Fibroblast of skin of back (primary cell): ENCODE measurements at places on chromosomes 2 and 18.
A peak's percentile ranks its signal among the peaks of the same experiment; 100 is the strongest.

DNA sequence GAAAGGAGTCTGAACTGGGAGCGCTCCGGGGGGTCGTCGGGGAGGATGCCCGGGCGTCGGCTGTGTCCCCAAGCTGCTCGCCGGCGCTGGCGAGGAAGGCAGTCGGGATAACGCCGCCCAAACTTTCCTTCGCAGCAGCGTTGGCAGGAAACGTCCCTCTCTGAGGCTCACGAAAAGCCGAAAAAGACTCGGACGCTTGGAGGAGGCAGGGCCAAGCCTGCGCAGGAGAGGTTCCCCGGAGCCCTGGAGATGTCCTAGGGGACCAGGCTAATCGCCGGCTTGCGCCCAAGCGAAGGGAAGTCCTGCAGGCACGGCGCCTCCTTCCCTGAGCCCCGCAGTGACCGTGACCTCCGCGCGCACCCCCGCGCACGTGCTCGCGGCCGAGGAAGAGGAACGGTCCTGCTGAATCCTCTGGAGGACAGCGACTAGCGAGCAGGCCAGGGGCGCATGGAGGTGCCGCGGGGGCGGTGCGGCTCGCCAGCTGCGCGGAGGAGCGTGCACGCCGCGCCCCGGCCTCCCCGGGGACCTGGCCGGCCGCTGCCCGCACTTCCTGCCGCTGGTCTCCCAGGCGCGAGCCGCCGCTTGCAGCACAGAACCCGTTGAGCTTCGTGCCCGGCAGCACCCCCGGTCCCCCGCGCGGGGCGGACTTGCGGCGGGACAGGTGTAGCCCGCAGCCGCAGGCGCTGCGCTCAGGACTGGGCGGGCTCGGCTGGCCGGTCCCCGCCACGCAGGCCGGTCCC, at the start of gene SH3RF3:
SH3RF3 (plus strand) TSS at position 590 of the 740 bp plus-strand sequence.
- peak; percentile 65 for DNase-seq

DNA sequence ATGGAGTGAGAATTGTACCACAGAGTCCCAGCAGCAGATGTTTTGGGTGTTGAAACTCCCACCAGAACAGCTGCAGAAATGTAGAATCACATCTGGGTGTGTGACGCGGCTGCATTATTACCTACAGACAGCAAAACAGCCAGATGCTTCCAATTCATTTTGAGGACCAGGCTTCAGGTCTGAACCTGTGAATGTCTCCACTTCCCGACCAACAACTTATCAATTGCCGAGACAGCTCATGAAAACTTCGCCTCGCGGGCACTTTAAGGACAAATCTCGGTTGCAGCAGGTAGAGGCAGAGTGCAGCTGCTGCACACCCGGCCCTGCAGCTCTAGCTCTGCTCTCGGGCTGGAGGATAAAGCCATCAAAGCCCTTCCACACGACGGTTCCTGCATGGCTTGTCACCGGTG, 202.0 kb downstream of the HRH4 start:
- DNase-seq, result no peak

DNA sequence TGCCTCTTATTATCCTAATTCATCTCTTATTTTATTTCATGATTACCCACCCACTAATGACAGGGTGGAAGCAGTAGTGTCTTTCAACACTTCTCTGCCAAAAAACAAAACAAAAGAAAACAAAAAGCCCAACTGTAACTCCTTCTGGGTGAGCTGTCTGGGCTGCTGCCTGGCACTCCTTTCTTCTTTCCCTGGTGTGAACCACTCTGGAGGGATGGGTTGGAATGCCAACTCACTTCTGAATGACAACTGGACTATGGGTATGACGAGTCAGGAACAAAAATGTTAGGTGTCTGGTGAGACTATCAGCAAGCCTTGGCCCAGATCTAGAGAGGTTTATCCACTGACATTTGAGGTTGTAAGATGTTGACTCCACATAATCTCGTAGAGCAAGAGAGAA, 88.3 kb upstream of the ITGB6 start:
- DNase-seq, result peak; percentile 81

GRCh38 chr2:160816916-160817499, 323.4 kb upstream of the RBMS1 start:
- DNase-seq, result no peak

DNA sequence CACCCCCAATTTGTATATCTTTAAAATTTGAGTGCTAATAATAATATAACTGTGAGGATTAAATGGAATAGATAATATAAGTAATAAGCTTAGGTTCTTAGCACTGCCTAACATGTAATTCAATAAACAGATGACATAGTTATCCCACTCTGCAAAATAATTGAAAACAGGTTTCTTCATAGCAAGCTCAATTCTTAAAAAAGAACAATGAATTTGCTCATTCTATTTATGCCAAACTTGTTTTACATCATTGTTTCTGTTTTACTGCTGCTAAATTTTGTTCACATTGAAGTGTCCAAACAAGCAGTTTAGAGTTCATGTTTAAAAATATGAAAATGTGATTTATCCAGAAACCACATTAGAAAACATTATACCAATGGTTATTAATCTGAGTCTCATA, 217.0 kb downstream of the MBD5 start:
- peak; percentile 9 for DNase-seq

DNA sequence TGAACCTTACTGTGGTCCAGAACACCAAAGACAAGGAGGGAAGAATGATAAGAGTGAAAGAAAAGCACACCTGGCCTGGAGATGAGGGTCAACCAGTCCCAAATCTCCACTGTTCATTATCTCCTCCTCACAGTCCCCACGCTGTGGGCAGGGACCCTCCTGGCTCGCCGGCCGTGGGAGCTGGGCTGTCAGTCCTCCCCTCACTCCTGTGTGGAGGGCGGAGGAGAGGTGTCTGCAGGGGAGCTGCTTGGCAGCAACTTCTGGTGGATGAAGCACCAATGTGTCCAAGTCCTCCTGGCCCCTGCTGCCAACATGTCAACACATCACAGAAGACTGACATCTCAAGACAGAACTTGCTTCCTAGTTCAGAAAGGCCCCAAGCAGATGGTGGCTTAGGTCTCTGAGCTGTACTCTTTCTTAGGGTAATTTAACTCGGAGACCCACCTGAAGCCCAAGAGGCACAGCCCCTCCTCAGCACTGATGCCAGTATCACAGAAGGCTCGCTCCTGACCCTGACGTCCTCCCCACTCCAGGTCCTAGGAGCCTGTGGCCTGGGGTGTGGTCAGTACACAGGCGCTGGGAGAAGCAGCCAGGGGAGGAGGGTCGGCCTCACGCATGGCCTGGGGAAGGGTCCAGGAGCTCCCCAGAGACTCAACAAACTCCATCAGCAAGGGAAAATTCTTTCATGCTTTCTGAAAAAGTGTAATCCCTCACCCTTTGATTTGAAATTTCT, 54.5 kb downstream of the PARD6G start:
- no peak for DNase-seq

DNA sequence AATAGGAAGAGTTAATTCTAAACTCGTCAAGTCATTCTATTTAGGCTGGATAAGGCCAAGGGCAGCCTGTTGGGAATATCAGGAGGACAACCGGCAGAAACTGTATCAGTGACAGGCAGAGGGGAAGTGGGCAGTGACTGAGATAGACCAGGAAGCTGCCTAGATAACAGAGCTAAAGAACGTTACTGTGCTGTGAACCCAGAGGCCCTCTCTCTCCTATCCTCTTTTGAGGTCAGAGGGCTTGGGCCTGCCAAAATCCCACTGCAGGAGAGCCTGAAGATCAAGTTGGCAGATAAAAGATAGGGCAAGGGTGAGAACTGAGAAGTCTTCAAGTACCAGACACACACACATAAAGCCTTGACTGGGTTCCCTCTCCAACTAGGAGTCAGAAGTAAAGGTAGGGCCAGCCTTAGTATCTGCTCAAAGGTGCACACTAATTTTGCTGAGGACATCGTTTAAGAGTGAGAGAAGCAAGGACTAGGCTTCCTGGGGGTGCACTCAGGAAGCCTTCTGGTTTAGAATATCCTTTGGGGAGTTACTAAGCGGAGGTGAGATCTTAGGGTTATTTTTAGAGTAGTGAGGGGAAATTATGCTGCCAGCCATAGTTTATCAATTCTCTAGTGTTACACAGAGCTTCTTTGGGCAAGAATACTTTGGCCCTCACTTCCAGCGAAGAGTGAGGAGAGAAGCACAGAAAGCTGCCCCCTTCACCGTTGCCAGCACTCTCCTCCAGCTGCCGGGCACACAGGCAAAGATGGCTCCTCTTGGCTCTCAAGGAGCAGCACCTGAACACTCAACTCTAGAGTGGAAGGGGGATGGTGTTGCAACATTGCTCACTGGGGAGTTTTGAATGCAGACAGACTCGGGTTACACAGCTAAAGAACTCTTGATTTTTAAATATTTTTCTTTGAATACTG, 9.8 kb downstream of the CAVIN2 start:
- DNase-seq, result no peak

DNA sequence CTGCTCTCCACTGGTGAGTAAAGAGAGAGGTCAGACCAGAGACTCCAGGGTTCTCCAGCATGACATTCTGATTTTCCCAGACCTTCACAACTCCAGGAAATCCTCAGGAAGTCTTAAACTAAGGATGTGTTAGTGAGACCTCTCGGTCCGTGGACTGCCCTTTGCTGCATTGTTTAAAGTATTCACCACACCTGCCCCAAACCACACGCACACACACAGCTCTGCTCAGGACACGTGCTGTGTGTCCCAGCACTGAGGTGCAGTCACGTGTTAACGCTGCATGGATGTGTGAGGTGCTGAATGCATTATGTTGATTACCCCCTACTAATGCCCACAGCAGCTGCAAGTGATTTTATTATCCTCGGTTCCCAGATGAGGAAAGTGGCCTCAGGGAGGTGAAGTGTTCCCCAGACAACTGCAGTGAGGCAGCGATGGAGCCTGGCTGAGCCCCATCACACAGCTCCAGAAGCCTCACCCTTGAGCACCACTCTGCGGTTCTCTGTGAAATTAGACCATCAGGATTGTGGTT, 68.4 kb downstream of the TRAPPC12 start:
- no peak for DNase-seq

- DNase-seq, result no peak
Observed at GRCh38 chr2:218290316-218291261, 1.7 kb downstream of the TMBIM1 start.

DNA sequence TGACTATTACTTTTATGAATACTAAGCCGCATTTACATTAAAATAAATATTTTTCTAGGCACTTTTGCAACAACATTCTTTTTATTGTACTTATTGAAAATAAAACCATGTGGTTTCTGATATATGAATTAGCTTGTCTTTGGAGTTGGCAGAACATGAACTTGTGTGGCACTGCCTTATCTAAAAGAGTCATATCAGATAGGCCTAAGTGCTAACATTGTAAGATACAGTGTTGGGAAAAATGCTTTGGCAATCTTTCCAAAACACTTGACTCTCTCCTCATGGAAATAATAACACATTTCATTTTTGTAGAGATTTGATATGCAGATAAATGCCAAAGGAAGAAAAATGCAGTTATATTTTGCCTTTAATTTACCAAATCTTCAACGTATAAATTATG, 191.7 kb downstream of the ERBB4 start:
- no peak for DNase-seq

- DNase-seq, result no peak
Observed at GRCh38 chr2:240384711-240385450, 50.6 kb upstream of the GPC1 start.

- no peak for DNase-seq
Observed at GRCh38 chr2:81852651-81853050, 1548.1 kb upstream of the LRRTM1 start.

- no peak for DNase-seq
Observed at GRCh38 chr2:210844016-210844415, 287.6 kb downstream of the CPS1 start.

DNA sequence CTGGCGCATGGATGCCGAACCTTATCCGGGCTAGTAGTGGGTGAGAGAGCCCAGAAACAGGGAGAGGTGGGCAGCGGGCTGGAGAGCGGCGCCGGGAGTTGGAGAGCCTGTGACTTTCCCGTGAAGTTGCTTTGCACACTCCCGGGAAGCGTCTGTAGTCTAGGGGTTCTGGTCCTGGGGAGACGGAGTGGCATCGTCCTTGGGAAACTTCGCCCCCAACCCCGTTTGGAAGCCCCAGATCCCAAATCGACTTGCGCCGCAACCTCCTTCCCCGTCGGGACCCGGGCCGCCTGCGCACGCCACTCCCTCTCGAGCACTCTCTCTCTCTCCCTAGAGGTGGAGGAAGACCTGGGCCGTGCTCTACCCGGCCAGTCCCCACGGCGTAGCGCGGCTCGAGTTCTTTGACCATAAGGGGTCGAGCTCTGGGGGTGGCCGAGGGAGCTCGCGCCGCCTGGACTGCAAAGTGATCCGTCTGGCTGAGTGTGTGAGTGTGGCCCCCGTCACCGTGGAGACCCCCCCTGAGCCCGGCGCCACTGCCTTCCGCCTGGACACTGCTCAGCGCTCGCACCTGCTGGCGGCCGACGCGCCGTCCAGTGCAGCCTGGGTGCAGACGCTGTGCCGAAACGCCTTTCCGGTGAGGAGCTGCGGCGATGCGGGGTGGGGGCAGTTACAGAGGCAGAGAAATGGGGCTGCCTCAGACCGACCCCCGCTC, 456 bp downstream of the DOK1 start:
- peak; percentile 41 for DNase-seq

GRCh38 chr2:229701716-229702115, 12.6 kb downstream of the DNER start:
- no peak for DNase-seq

GRCh38 chr2:38523728-38524437, 78.8 kb downstream of the HNRNPLL start:
- DNase-seq, result no peak

DNA sequence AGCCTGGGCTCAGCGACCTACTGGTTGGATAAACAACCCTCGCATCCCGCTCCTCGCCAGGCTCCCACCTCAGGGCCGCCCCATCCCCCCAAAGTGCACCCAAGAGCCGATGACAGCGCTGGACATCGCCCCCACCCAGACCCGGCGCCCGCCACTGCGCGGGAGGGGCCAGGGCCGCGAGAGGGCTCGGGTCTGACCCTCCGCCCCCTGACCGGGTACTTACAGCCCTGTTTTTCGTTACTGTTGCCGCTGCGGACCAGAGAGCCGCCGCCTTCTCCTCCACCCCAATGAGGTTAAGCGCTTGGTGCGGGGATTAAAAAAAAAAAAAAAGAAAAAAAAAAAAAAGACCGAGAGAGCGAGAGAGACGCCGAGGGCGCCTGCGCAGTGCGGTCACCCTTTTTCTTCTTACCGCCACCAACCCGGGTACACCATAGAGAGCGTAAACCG, at the start of gene CLASP1:
CLASP1 (minus strand) TSS at position 314 of the 447 bp plus-strand sequence. CDS start 43,567 bp downstream, outside the sequence.
- DNase-seq, result no peak

DNA sequence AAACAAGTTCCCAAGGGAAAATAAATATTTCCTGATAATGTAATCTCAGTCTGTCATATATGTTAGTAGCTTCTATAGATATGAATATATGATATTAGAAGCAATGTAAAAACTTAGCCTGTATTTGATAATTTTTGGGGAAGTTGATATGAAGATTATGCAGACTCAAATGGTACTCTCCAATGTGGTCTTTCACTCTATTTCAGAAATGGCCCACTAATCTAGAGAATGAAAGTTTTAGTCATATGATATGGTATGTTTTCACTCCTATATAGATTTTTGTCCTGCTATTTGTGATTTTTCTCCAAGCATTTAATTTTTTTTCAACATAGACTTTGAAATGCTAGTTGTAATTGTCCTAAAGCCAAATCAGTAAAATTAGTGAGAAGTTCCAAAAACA, 236.7 kb upstream of the BOD1L2 start:
- DNase-seq, result no peak

- DNase-seq, result no peak
Observed at GRCh38 chr2:118058951-118059350, 29.3 kb upstream of the INSIG2 start.
